ENCODE measurements at places on chromosomes 6 and 20.

DNA sequence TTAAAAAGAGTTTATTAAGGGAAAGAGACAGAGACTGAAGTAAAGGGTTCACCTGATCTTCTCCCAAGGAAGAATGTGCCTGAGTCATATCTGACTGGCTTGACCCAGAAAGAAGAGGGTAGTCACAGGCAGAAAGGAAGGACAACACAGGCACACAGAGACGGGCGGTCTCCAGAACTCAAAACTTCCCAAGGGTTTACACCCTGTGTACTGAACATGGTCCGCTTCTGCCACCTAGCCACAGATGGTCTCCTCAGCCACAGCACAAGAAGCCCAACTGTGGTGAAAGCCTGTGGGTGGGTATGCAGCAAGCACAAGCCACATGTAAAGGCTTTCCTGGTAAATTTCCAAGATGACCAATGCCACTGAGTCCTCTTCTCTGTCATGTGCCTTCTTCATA lies 17.2 kb downstream of the UNC5CL start:
- peak; percentile 35 for DNase-seq

DNA sequence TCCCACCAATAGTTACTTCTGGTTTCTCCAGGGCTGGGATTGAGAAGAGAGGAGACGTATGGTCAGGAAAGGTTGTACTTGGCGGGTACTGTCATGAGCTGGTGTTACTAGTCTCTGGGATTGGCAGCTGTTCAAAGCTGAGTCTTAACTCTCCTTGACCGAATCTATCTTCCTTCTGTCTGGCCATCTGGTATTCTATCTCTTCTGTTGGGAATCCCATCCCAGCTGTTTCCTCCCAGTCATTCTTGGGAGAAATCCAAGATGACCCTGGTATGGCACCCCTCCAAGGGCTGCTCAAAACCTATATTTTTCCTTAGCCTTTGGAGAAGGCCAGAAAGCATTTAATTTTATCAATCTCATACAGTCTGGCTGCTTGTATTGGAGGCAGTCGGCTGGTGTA lies 287.0 kb upstream of the CHD6 start:
- no peak for DNase-seq

GRCh38 chr6:156310701-156311100 lies 466.5 kb upstream of the ARID1B start:
- DNase-seq: peak; percentile 41

DNA sequence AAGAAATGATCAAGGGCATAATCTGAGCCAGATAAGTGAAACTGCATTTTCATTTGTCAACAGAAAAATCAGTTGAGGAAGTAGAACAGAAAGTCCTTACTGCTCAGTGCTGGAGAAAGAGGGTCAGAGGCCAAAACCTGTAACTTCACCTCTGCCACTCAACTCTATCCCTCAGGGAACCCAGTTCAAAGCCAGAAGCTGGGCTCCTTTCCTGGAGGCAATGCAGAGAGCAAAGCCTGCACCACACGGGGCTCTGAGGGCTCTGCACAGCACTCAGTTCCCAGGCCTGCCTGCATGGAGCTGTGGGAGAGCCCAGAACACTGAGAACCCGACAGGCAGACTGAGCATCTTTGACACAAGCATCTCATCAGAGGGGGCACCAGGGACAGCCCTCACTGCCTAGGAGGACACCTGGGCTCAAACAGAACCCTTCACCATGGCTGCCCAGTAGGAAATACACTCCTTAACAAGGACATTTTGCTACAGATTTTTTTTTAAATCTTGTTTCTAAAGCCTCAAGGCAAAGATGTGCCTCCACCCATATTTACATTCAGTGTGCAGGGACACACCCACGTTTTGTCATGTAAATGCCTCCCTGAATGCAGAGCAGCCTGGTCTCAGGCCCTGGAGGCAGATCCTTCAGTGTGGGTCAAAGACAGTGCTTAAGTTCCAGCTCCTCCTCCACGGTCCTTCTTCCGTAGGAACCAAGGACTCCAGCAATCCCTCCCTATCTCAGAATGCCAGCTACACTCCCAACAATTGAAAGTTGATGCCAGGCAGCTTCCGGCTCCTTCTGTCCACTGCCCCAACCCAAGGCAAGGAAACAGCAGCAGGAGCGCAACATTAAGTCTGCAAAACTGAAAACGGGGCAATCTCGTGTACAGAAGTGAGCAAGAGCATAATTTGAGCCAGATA lies 6.6 kb downstream of the RNASET2 start:
- DNase-seq: no peak

DNA sequence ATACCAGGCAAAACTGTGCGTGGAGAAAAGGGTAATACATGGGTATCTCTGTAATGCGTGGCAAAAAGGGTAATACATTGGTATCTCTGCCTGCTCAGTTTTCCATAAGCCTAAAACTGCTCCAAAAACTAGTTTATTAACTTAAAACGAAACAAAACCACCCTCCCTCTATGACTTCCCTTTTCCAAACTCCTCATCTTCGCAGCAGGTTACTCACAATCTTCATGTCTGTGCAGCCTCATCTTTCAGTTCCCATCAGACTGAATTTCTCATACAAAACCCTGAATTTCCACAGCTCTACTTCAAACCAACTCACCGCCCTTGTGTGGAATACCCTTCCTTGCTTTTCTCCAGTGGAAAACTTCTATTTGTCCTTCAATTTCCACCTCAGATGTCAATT lies 199.4 kb downstream of the PHACTR1 start:
- DNase-seq: no peak

- no peak for DNase-seq
These were observed 15.4 kb downstream of the FOXC1 start for GRCh38 chr6:1624851-1625781.

All from NCI-H146 (cell line).